Dermis lymphatic vessel endothelial cell (primary cell): ENCODE measurements at places on chromosomes 7 and 10. TPM values are rescaled to one million over a fixed set of nuclear protein-coding genes. Genes with fewer than 3 reads are reported as not detected.

Gene DOCK1
- 97.5 and 120 TPM in 2 replicates for total RNA-seq

Gene NCAPG2
- 5.7 and 5.8 TPM in 2 replicates for total RNA-seq

Gene PRKG1
- 1.7 and 3.0 TPM in 2 replicates for total RNA-seq

Gene ZNF282
- 23.6 and 27.3 TPM in 2 replicates for total RNA-seq

Gene CHRM2
- not detected in 2 replicates for total RNA-seq

Gene ATP6V0A4
- total RNA-seq, result 0.09 and 0.11 TPM in 2 replicates

Gene CALCR
- total RNA-seq, result not detected in 2 replicates

Gene TRIM73
- total RNA-seq, result 1.5 and 2.0 TPM in 2 replicates

Gene PHYHIPL
- total RNA-seq, result not detected in 2 replicates

Gene CLRN3
- 0.33 and 0.43 TPM in 2 replicates for total RNA-seq

Gene CC2D2B
- total RNA-seq, result 0.17 and 0.33 TPM in 2 replicates

Gene GPR22
- not detected in 2 replicates for total RNA-seq

Gene CDK14
- 0.33 and 1.0 TPM in 2 replicates for total RNA-seq

Gene CALML5
- not detected in 2 replicates for total RNA-seq

Gene SMO
- 1.5 and 2.1 TPM in 2 replicates for total RNA-seq

Gene KCTD7
- 4.8 and 5.4 TPM in 2 replicates for total RNA-seq

Gene SUN3
- not detected in 2 replicates for total RNA-seq

Gene PPP1R9A
- 11.2 and 17.2 TPM in 2 replicates for total RNA-seq

Gene PDE6C
- not detected in 2 replicates for total RNA-seq

Gene PAX4
- total RNA-seq, result not detected in 2 replicates

Gene GIMAP6
- total RNA-seq, result 248 and 292 TPM in 2 replicates

Gene PAXIP1
- total RNA-seq, result 4.3 and 5.6 TPM in 2 replicates

Gene EPHB6
- total RNA-seq, result under 0.01 TPM in 1 of 2 replicates, not detected in the other

Gene GDF2
- not detected in 2 replicates for total RNA-seq

Gene NUTM2A
- total RNA-seq, result 0.09 and 0.11 TPM in 2 replicates

Gene NODAL
- total RNA-seq, result not detected in 2 replicates

Gene TMEM270
- total RNA-seq, result not detected in 2 replicates

Gene AQP1
- 1.0 and 2.5 TPM in 2 replicates for total RNA-seq

Gene PDAP1
- 17.0 and 22.3 TPM in 2 replicates for total RNA-seq

Gene CTAGE8
- not detected in 2 replicates for total RNA-seq

Gene HTR5A
- total RNA-seq, result not detected in 2 replicates

Gene MLXIPL
- not detected in 2 replicates for total RNA-seq

Gene TBXAS1
- 0.69 and 0.87 TPM in 2 replicates for total RNA-seq

Gene CNPY1
- not detected in 2 replicates for total RNA-seq

Gene KCNMA1
- total RNA-seq, result 0.43 and 1.1 TPM in 2 replicates

Gene IL15RA
- 7.2 and 9.9 TPM in 2 replicates for total RNA-seq

Gene PHKG1
- total RNA-seq, result 0.33 and 0.52 TPM in 2 replicates

Gene GLI3
- total RNA-seq, result under 0.01 TPM in 2 replicates

Gene PRKAR1B
- 59.9 and 66.4 TPM in 2 replicates for total RNA-seq

Gene SLC16A12
- total RNA-seq, result under 0.01 TPM in 1 of 2 replicates, not detected in the other

Gene DGKI
- 0.86 and 2.5 TPM in 2 replicates for total RNA-seq

Gene AKR1B15
- total RNA-seq, result not detected in 2 replicates

Gene GNAT3
- not detected in 2 replicates for total RNA-seq

Gene HOXA3
- total RNA-seq, result 2.8 and 5.4 TPM in 2 replicates

Gene IKZF1
- 0.11 and 0.17 TPM in 2 replicates for total RNA-seq

Gene EIF5AL1
- total RNA-seq, result 0.17 and 0.33 TPM in 2 replicates

Gene GPR26
- total RNA-seq, result not detected in 2 replicates

Gene BRAT1
- 15.8 and 19.8 TPM in 2 replicates for total RNA-seq
